H54 (cell line): ENCODE measurements at places on chromosomes 3 and 15.

DNA sequence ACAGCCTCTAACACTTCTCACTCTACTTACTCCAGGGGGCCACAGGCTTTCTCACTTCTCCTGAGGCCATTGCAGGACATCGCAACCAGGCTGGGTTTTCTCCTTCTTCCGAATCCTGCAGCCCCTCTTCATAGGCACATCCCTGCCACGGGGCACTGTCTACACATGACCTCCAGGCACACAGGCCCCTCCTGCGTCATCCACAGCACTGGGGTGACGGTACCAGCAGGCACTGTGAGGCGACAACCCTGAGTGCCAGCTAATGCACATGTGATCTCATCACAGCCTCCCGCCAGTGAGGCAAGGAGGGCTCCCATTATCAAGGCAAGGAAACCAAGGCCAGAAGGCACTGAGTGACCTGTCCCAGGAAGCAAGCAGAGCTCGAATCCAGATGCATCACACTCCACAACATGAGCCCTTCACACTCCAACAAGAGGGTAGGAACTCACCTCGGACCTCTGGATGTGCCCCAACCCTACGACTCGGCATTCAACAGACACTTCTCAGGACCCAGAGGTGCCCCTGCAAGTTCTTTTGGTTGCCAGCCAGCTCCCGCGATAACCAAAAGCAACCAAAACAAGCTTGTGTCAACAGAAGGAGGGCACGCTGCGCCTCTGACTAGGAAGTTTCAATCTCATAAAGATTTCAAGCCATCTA lies 16.7 kb downstream of the FAM174B start:
- DNase-seq = no peak

GRCh38 chr3:150603980-150604319 lies 829 bp downstream of the SELENOT start:
- DNase-seq = no peak

- no peak for DNase-seq
These were observed 51.5 kb upstream of the NANOGP8 start for GRCh38 chr15:35136321-35137189.

DNA sequence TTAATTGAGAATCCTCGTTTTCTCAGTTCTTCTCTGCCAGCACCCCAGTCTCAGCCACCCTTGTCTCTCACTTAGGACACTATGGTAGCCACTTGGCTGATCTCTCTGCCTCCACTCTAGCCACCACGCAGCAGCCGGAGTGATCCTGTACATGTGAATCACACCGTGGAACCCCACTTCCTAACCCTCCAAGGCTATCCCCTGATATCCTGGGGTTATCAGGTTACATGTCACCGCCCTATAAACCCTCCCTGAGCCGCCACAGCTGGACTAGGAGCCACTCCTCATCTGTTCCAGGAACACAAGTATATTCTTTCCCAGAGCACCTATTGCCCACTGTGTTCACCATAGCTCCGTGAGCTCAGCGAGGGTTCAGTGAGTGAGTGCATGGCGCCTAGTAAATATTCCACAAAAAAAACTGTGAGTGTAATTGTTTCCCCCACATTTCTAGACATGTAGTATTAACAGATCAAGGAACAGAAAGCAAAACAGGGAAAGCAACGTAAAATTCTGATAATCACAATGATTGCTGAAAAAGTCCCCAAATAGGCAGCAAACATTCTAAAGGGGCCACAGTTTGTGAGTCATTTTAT lies 661 bp upstream of the PARP14 start:
- DNase-seq = peak; percentile 16

GRCh38 chr3:134337511-134338200 lies 36.6 kb downstream of the AMOTL2 start:
- DNase-seq = no peak

DNA sequence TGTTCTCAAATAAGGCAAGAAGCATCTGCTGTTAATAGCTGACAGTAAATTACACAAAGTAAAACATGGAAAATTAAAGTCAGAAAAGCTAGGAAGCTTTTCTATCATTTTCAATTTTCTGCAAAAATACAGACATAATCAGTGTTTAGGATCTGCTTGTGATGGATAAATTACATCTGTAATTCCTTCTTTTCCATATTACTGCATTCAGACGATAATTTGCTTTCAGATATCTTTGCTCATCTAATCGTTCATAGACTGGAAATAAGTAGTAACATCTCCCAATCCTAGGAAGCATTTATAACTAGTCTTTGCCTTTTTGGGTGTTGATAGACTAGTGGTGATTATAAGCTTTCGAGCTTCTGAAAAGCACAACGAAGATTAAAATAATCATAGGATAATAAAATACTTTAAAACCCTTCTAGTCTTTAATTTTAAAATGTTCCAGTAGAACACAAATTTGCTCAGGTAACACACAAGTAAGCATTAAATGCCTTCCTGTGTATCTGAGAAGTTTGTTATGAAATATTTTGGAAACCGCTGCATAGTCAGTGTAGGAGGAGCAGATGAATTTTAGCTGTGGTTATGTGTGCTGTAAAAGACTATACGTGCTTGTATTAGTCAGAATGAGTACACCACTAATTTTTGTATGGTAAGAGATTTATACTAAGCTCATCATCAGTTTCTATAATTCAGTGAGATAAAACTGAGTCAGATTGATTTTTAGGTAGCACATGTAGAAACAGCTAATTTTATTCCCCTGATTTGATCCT lies 41.0 kb downstream of the MBNL1 start:
- DNase-seq = no peak

DNA sequence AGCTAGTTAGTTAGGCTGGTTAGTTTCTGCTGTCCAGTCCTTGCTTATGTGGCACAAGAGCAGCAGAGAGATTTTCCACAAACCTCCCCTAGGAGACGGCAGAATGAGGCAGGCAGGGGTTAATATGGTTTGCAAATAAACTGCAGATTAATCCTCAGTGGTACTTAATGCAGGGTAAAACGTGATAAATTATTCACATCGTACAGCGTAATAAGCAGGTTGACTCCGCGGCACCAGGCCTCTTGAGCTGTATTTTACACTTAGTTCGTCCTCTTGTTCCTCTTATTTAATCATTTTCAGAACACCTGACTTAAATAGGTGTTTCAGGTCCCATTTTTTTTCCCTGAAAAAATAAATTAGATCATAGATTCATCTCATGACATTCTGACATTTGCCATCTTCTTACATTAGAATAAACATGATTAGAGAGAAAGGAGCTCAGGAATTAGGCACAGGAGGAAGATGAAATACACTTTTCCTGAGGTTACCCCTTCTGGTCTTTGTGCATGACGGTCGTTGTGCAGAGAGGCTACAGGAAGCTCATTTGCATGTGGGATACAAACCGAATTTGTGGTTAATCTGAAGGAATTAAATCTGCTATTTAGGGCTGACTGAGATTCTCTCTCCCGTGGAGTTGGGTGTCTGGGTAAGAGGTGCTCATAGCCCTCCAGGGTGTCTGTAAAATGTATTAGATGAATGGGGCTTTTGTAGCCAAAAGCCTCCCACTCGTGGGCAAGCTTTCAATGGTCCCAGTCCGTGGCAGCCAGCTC lies 27.1 kb upstream of the VPS8 start:
- DNase-seq = no peak

DNA sequence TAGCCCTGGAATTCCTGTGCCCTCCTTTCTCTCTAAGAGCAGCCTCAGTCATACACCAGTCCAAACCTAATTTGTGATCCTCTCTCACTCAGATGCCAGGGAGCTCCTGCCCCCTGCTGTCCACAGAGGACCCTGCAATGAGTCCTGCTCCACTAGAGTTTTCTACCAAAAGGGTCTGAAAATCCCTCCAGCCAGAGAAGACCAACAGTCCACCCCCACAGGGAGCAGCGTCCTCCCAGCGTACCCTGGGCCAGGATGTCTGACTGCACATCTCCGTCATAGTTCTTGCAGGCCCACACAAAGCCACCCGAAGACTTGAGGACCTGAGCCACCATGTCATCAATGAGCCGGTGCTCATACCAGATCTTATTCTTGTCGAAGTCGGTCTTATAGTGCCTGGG lies 15.4 kb downstream of the IDH2 start:
- DNase-seq = peak; percentile 26
